ENCODE measurements at places on chromosomes 1 and 21.
A peak's percentile ranks its signal among the peaks of the same experiment; 100 is the strongest.

DNA sequence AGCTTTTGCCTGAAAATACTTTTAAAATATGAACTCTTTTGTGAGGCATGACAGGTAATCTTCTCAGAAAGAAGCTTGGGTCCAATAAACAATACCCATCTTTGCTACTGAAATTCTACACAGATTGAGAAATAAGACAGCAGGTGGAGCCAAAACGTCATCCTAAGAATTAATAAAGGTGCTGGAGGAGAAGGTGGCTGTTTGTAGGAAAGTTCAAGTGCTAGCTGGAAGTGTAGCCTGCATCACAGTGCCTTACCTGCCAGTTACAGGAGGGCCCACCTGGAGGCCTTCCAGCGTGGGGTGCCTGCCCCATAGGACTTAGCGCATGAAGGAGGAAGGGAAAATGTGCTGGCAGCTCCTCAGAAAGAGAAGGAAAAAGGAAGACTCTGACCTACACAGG lies 93.7 kb downstream of the TTC3 start:
- H3K27ac ChIP-seq = no peak overlapping the region
- DNase-seq = no peak
- H3K36me3 ChIP-seq = peaks cover 36% of the 10 kb centered on the region
- no peak overlapping the region for H3K4me3 ChIP-seq
- H3K4me1 ChIP-seq = peaks cover under 1% of the 10 kb centered on the region

DNA sequence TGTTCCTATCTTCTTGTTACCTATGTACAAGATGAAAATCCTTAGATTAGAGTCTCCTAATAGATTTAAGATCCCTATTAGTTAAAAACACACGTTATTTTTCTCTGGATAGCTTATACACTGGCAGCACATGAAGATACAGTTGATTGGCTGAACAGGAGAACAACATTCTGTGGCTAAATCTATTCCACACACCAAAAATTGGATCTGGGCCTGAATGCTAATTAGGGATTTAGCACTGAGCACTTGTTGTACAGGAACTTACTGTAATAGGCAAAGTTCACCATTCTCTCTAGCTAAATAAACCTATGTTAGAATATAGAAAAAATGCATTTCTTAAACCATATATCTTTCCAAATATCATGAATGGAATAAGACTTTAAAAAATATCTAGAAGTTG lies 117.1 kb upstream of the PTGFR start:
- DNase-seq = no peak
- no peak overlapping the region for H3K4me3 ChIP-seq
- no peaks in the 10 kb centered on the region for H3K27me3 ChIP-seq
- no peaks in the 10 kb centered on the region for H3K36me3 ChIP-seq
- peaks cover 2% of the 10 kb centered on the region for H3K4me1 ChIP-seq

DNA sequence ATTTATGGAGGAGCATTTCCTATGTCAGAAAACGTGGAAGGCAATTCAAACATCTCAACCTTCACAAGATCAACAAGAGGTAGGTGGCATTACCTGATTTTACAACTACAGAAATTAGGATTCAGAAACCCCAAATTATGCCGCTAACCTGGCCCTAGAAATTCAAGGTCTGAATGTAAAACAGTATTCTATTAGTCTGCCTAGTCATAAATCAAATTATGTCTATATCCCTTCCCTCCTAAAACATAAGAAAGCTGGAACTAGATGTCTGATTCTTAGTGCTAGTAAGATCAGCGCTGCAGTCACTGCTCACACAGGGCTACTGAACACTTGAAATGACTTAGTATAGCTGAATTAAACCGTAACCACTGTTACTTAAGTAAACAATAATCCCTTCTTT lies 1.4 kb downstream of the TOMM20 start:
- no peaks in the 10 kb centered on the region for H3K27me3 ChIP-seq
- H3K36me3 ChIP-seq = peaks cover 9% of the 10 kb centered on the region
- no peak overlapping the region for H3K27ac ChIP-seq
- H3K4me3 ChIP-seq = peak overlapping the region; percentile 73
- H3K4me1 ChIP-seq = 0 out of 2 replicates have a peak, but pooled peaks cover 1% of the 10 kb centered on the region

DNA sequence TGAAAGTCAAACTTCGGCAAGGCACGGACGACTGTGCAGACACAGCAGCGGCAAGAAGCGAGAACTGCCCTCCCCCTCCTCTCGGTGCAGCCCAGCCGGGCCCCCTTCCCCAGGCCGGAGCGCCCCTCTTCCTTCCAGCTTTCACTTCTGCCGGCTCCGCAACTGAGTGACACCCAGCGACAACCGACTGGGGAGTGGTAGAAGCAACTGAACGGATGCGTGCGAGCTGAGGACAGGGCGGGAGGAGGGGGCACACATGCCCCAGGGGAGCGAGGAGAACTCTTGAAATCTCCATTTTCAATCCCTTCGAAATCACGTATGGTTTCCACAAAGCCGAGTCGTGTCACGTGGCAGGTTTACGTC lies 146.6 kb downstream of the PGBD5 start:
- H3K27me3 ChIP-seq = no peaks in the 10 kb centered on the region
- H3K27ac ChIP-seq = no peak overlapping the region
- DNase-seq = no peak
- no peaks in the 10 kb centered on the region for H3K4me1 ChIP-seq

DNA sequence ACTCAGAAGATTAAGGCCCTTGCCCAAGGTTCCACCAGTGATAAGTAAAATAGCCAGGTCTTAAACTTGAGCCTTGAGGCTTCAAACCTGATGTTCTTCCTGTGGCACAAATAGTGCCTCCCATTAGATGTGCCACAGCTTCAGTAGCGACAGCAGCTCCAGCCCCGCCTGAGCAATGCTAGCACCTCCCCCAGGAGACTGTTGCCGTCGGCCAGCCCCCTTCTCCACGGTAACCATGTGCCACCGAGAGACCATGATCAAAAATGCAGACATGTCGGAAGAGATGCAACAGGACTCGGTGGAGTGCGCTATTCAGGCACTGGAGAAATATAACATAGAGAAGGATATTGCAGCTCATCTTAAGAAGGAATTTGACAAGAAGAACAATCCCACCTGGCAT lies 32.2 kb downstream of the KLHDC7A start:
- H3K27ac ChIP-seq = no peak overlapping the region
- DNase-seq = no peak
- no peaks in the 10 kb centered on the region for H3K4me1 ChIP-seq
- no peak overlapping the region for H3K4me3 ChIP-seq
- no peaks in the 10 kb centered on the region for H3K36me3 ChIP-seq

- DNase-seq = no peak
- no peak overlapping the region for H3K27ac ChIP-seq
- no peaks in the 10 kb centered on the region for H3K27me3 ChIP-seq
- no peaks in the 10 kb centered on the region for H3K4me1 ChIP-seq
- H3K4me3 ChIP-seq = no peak overlapping the region
- no peaks in the 10 kb centered on the region for H3K36me3 ChIP-seq
These were observed 260.6 kb upstream of the ESRRG start for GRCh38 chr1:216983823-216984222.

DNA sequence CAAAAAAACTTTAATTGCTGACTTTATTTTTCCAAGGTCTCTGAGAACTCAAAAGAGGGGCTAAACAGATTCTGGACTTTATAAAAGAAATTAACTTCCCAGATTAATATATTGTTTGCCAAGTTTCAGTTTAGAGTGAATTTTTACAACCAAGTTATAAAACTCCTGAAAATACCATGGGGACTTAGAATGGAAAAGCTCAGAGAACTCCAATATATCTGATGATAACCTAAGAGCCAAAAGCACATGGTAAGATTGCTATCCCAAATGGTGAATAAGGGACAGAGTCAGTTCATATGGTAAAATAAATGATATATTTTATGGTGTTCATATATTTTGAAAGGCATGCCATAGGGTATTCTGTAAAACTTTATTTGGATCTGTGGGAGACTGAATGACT lies 470.9 kb downstream of the TTLL7 start:
- no peaks in the 10 kb centered on the region for H3K27me3 ChIP-seq
- no peak for DNase-seq
- H3K4me1 ChIP-seq = no peaks in the 10 kb centered on the region
- no peaks in the 10 kb centered on the region for H3K36me3 ChIP-seq

DNA sequence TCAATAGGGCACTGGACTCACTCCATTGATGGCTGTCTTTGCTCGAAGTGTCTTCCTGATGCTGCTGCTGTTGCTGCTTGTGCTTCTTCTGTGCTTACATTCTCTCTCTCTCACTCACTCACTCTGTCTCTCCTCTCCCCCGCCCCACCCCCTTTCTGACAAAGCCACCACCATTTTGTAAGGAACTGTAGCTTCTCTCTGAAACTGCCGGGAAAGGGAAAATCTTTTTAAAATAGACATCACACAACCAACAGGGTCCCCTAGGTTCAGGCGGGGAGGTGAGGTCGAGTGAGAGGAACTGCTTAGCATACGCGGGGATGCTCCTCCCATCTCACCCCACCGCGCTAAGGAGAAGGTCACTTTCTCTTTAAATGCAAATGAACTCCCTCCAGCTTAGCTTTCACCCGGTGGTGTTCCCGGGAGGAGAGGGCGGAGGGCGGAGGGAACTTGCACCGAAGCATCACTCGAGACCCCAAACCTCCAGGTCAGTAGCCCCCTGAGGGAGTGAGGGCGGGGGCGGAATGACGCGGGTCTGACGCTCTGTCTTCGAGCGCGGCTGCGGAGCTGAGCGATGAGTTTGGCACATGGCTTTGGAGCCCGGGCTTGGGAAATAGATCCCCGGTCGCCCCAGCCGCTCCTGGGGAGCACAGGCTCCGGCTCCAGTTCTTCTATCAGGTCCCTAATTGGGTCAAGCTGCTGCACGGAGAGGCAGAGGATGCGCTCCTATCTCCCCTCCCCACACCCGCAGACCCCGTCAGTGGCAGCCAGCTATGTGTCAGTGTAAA lies at the start of gene CCDC28B:
TSS of gene CCDC28B (plus strand) at position 370 of the 785 bp plus-strand sequence. CDS start 1,341 bp downstream, outside the sequence.
- peak within 1 kb of the TSS; percentile 63 for H3K4me3 ChIP-seq
- peak within 1 kb of the TSS; percentile 78 for H3K27ac ChIP-seq
- no peaks in the 10 kb centered on the region for H3K27me3 ChIP-seq
- H3K4me1 ChIP-seq = peaks cover 33% of the 10 kb centered on the region
- DNase-seq = peak; percentile 81

DNA sequence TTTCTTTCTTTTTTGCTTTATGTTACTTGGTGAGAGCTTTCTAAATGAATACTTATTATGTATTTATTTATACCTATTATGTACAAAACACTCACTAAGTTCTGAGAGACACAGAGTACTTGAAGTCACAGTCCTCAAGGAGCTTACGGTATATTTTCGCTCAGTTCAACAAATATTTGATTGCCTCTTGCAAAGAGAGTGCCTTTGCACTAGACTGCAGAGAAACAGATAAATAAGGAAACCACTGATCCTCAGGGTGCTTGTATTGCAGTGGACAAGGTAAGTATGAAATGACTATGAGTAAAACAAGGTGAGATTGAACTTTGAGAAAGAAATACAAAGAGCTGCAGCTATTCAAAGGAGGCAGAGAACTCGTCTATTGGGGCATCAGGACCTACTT lies 123.3 kb downstream of the C1orf21 start:
- DNase-seq = no peak
- H3K4me1 ChIP-seq = peaks cover 1% of the 10 kb centered on the region
- H3K4me3 ChIP-seq = no peak overlapping the region

GRCh38 chr1:7048395-7048794 lies 263.1 kb downstream of the CAMTA1 start:
- H3K27me3 ChIP-seq = peaks cover 22% of the 10 kb centered on the region
- H3K4me1 ChIP-seq = no peaks in the 10 kb centered on the region
- no peaks in the 10 kb centered on the region for H3K36me3 ChIP-seq
- DNase-seq = no peak

GRCh38 chr1:184790642-184791549 lies 36.2 kb upstream of the EDEM3 start:
- H3K36me3 ChIP-seq = no peaks in the 10 kb centered on the region
- H3K27ac ChIP-seq = no peak overlapping the region

DNA sequence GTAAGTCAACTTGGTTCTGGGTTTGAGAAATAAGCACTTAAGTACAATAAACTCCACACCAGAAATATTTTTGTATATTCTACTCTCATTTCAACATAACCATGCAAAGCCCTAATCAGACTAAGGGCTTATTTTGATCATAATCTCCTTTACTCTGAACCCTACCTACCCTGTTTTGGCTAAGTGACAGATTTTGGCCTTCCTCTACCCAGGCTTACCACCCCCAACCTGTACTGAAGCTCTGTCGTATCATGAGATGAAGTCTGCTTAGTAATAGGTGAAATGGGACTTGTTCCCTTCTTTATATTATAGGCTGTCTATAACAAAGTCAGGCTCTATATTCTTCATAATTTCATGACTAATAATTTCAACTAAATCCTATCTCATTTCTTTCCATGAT lies 135.5 kb downstream of the RERE start:
- H3K36me3 ChIP-seq = no peaks in the 10 kb centered on the region
- no peak overlapping the region for H3K27ac ChIP-seq
- no peaks in the 10 kb centered on the region for H3K27me3 ChIP-seq
- no peak overlapping the region for H3K4me3 ChIP-seq
- no peak for DNase-seq

DNA sequence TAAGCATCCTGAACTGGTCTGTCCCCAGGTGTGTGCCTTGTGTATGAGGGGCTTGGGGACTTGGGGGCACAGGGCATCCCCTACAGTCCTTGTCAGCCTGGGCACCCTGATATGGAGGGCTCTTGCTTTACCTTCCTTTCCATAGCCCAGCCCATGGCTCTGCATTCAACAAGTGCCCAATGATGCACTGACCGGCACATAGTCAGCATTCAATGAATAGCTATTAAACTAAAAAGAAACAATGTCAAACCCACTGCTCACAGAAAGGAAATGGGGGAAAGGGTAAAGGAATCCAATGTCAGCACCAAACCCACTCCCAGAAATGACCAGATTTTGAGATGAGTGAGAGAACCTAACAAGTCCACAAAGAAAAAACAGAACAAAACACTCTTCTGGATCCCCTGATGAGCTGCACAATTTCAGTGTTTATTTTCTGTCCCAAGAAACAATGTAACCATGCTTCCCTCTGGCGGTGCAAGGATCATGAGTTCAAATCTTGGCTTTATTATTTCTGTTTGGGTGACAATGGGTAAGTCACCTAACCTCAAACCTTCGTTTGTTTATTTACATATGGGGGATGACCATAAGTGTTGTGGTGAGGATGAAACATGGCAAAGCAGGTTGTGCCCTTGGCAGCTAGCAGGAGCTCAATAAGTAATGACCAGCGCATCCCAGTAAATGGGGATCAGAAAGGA lies 22.0 kb downstream of the SYT6 start:
- H3K27me3 ChIP-seq = peaks cover 13% of the 10 kb centered on the region
- no peak overlapping the region for H3K27ac ChIP-seq
- no peak overlapping the region for H3K4me3 ChIP-seq

DNA sequence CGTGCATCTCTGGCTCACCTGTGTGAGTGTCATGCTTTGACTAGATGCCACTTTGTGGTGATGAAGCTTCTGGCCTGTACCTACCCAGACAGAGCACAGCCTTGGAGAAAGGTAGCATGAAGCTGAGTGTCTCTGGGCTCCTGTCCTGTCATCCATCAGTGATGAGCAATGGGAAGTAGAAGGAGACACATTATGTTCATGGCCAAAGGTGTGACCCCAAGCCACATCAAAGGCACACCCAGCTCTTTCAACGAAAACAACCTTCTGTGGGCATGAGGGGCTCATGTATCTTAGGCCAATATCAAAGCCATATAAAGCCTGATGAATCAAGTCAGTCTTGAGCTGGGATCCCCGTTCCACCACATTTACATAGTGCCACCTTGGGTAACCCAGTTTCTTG lies 1.0 kb upstream of the CLIC6 start:
- peaks cover 76% of the 10 kb centered on the region for H3K27me3 ChIP-seq
- H3K4me1 ChIP-seq = peaks cover 8% of the 10 kb centered on the region
- H3K27ac ChIP-seq = no peak overlapping the region
- H3K36me3 ChIP-seq = no peaks in the 10 kb centered on the region

- H3K4me3 ChIP-seq = no peak overlapping the region
- no peaks in the 10 kb centered on the region for H3K36me3 ChIP-seq
- peaks cover 38% of the 10 kb centered on the region for H3K27me3 ChIP-seq
These were observed 22.7 kb upstream of the ARF1 start for GRCh38 chr1:228059634-228060457.

GRCh38 chr1:98991127-98992012 lies 13.3 kb downstream of the PLPPR5 start:
- DNase-seq = peak; percentile 93
- H3K27me3 ChIP-seq = no peaks in the 10 kb centered on the region
